ENCODE measurements at places on chromosomes 11 and 22. TPM values are rescaled to one million over a fixed set of nuclear protein-coding genes. Genes with fewer than 3 reads are reported as not detected.
A peak's percentile ranks its signal among the peaks of the same experiment; 100 is the strongest.

MGAT3 gene
- 0.11 TPM for total RNA-seq

HPS5 gene
- total RNA-seq: 33.3 TPM

RASL10A gene
- total RNA-seq: 0.52 TPM

RBX1 gene
- 103 TPM for total RNA-seq

C11orf97 gene
- total RNA-seq: not detected

DNA sequence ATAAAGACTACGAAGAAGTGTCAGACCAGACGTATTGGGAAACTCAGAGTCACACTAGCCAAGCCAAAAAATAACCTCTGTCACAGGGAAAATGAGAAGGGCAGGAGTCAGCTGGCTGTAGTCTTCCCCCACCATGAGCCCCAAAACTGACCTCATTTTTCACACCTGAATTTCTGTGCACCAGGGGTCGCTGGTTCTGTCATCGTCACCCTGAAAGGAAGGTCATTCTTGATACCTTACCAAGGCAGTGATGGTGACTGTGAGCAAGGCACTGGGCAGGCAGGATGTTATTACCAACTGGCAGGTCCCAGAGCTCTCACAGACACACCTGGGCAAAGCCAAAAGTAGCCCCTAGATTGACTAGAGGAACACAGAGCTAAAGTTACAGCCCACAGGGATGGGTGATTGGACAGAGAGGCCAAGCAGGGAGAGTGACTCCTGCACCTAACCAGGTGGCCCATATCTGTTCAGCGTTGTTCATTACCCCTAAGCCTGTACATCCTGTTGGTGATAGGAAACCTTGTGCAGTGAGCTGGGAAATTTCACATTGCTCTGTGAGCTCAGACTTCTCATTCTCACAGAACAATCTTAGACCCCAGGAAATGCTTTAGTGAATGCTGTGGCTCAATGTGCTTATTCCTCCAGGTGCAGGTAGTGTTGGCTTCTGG lies 32.3 kb upstream of the OR56A1 start:
- no peaks in the 10 kb centered on the region for H3K4me1 ChIP-seq
- no peak for DNase-seq
- H3K36me3 ChIP-seq: no peaks in the 10 kb centered on the region
- no peak overlapping the region for H3K27ac ChIP-seq
- H3K27me3 ChIP-seq: peaks cover 7% of the 10 kb centered on the region
- no peak overlapping the region for H3K4me3 ChIP-seq

DNA sequence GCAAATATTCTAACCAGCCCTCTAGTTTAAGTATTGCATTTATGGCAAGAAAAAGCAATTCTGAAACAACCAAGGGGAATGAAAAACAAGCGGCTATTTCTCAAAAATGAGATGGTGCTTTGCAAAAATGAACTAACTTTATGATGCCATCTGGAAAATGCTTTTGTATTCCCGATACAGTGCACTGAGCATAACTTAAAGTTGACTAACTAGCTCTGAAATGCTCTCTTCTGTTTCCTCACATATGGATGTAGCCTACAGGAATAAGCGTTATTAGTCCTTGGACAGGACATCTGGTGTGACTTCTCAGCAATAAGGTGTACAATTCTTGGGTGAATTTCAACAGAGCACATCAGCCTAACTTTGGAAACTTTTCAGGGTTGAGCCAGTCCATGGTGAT lies 228.2 kb upstream of the DDI1 start:
- H3K36me3 ChIP-seq: no peaks in the 10 kb centered on the region
- H3K27ac ChIP-seq: no peak overlapping the region
- no peaks in the 10 kb centered on the region for H3K27me3 ChIP-seq
- H3K4me3 ChIP-seq: no peak overlapping the region

DNA sequence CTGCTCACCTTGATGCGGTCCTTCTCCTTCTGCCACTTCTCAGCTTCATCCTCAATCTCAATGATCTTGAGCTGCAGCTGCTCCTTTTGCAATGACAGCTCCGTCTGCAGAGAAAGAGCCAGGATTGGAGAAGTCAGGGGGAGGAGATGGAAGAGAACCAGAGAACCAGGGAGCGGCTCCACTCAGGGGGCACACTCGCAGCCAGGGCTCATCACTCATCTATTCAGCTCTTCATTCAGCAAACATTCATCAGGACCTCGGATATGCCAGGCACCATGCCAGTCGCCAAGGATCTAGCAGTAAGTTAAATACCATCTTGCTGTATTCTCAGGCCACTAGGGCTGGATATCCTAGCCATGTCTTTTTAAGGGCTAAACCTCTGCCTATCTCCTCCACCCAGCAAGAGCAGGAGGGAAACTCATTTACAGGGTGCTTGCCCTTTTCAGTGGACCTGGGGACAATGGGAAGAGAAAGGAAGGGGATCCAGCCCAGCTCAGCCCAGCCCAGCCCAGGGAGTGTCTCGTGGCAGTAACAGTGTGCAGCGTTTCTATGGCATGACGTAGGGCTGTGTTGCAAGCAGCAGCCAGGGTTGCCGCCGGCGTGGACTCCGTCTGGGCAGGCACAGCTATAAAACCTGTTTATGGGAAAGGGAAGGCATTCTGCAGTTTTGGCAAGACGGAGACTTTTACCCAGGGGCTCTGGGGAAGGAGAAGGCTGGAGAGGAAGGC lies 9.4 kb downstream of the TRIM29 start:
- no peaks in the 10 kb centered on the region for H3K4me1 ChIP-seq
- H3K27me3 ChIP-seq: peaks cover 2% of the 10 kb centered on the region
- no peak for DNase-seq
- no peaks in the 10 kb centered on the region for H3K36me3 ChIP-seq
- H3K27ac ChIP-seq: no peak overlapping the region

DNA sequence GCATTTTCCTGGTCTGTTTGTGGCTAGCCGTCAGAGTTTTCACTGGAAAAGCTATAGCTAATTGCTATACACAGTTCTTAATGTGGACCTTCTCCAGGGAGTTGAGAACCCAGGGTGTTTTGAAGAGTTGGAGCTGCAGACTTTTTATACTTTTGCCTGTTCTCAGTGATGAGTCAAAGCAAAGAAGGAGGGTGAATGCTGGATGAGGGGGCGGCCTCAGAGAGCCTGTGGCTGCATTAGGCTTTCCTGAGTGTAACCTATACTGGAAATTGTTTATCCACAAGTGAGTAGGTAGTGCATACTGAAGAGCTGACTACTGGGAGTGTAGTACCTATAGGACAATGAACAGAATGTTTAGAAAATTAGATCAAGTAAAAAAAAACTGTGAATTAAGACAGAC lies 79.7 kb upstream of the HORMAD2 start:
- H3K36me3 ChIP-seq: peaks cover 16% of the 10 kb centered on the region
- H3K27ac ChIP-seq: no peak overlapping the region
- no peak overlapping the region for H3K4me3 ChIP-seq
- no peaks in the 10 kb centered on the region for H3K27me3 ChIP-seq
- peaks cover 9% of the 10 kb centered on the region for H3K4me1 ChIP-seq

DNA sequence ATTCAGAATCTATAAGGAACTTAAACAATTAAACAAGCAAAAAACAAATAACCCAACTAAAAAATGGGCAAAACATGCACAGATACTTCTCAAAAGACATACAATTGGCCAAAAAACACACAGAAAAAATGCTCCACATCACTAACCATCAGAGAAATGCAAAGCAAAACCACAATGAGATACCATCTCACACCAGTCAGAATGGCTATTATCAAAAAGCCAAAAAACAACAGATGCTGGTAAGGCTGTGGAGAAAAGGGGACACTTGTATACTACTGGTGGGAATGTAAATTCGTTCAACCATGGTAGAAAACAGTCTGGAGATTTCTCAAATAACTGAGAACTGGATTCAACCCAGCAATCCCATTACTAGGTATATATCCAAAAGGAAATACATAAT lies 24.8 kb downstream of the ENTHD1 start:
- H3K4me3 ChIP-seq: no peak overlapping the region
- H3K27ac ChIP-seq: no peak overlapping the region
- no peak for DNase-seq
- peaks cover 16% of the 10 kb centered on the region for H3K4me1 ChIP-seq
- H3K27me3 ChIP-seq: peaks cover 18% of the 10 kb centered on the region
- no peaks in the 10 kb centered on the region for H3K36me3 ChIP-seq

DNA sequence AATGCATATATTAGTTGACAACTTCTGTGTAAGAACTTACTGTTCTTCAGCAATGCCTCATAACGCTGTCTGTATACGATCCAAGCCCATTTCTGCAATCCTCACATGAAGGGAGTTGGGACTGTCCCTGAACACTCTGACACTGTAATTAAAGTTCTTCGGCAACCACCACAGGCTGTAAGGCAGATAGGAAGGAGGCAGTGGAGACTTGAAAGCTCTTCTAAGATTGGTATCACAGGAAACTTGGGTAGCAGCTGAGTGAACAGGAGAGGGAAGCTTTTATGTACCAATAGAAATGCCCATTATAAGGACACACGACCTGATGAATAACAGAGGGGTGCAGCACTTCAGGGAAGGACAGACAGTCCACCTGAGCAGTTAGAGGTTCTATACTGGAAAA lies 12.0 kb upstream of the GAB2 start:
- H3K4me1 ChIP-seq: peaks cover 64% of the 10 kb centered on the region
- H3K27me3 ChIP-seq: no peaks in the 10 kb centered on the region
- peak overlapping the region; percentile 32 for H3K4me3 ChIP-seq
- peak overlapping the region; percentile 79 for H3K27ac ChIP-seq
- no peak for DNase-seq

- peak overlapping the region; percentile 69 for H3K4me3 ChIP-seq
- peaks cover 5% of the 10 kb centered on the region for H3K4me1 ChIP-seq
- peaks cover 9% of the 10 kb centered on the region for H3K27me3 ChIP-seq
- no peaks in the 10 kb centered on the region for H3K36me3 ChIP-seq
- H3K27ac ChIP-seq: no peak overlapping the region
These were observed 1.0 kb upstream of the MAPK12 start for GRCh38 chr22:50262460-50262911.

- no peaks in the 10 kb centered on the region for H3K27me3 ChIP-seq
- no peak for DNase-seq
These were observed 7.7 kb downstream of the BLID start for GRCh38 chr11:122108192-122108799.

- peaks cover 39% of the 10 kb centered on the region for H3K4me1 ChIP-seq
- peaks cover 12% of the 10 kb centered on the region for H3K27me3 ChIP-seq
- peak overlapping the region; percentile 87 for H3K4me3 ChIP-seq
- H3K36me3 ChIP-seq: peaks cover 43% of the 10 kb centered on the region
These were observed 1.6 kb downstream of the CD59 start for GRCh38 chr11:33734441-33735270.

DNA sequence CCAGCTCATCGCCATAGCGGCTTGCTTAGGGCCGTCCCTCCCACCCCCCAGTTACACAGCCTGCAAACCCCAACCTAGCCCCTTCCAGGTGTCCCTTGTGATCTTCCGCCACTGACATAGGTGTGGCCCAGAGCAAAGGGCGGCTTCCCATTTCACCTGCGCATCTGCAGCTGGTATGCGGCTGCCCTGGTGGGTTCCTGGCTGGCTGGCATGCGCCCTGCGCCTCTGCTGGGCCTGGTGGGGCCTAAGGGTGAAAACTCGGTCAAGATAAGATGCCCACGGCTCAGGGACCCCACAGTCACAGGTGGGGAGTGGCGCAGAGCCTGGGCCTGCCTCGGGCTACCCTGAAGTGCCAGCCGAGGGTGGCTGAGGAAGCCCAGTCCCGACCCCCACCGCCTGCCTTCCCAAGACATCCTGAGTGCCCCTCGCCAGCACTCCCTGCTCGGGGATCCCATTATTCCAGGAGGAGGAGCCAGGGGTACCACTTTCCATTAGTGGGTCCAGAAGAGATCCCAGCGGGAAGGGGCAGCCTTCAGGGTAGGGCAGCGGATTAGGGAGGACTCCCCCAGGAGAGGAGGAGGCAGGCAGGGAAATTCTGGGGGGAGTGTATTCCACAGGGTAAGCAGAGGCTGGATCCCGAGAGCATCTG lies 36.9 kb upstream of the KCNQ1OT1 start:
- H3K27ac ChIP-seq: no peak overlapping the region
- H3K27me3 ChIP-seq: no peaks in the 10 kb centered on the region
- no peaks in the 10 kb centered on the region for H3K4me1 ChIP-seq
- no peaks in the 10 kb centered on the region for H3K36me3 ChIP-seq
- DNase-seq: no peak
- no peak overlapping the region for H3K4me3 ChIP-seq

DNA sequence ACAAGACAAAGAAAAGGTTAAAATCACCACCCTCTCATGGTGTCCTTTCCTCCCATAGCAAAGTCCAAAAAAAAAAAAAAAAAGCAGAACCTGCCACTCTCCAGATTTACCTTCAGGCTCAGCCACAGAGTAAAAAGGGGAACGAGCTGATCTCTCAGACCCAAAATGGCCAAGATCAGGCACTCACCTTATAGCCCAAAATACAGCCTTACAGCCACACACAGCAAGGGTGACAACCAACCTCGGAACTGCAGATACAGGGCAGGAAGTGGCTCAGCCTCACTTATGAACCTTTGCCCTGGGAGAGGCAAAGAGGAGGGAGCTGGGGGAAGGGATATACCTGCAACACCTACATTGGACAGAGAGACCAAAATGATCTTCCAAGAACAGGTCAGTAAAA lies 4.5 kb downstream of the FHIP1B start:
- peaks cover 43% of the 10 kb centered on the region for H3K4me1 ChIP-seq
- peaks cover 7% of the 10 kb centered on the region for H3K36me3 ChIP-seq
- no peaks in the 10 kb centered on the region for H3K27me3 ChIP-seq
- DNase-seq: no peak

DNA sequence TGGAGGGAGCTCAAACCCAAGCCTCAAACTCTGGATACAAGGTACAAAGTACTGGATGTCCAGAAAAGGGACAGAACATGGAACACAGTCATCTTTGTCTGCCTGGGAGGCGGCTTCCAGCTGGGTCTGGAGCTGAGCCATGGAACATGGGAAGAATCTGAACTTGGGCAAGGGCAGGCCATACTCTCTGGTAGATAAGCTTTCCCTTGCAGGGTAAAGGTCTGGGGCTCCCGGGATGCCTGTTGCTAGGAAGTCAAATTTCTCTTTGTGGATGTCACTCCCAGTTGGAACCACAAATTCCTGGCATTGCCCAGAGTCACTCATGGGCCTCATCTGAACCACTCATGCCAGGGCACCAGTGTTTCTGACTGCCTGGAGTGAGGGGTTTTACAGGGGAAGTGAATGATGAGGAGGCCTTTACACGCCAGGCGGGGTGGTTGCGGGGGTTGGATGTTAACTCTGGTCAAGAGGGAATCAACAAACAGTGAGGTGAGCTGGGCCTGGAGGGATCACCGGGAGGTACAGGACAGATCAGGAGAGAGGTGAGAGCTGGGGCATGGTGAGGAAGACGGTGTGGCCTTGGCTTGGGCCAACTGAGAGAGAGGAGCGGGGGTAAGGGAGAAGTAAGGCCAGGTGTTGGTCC lies 5.7 kb downstream of the FTH1 start:
- peaks cover 28% of the 10 kb centered on the region for H3K4me1 ChIP-seq
- H3K4me3 ChIP-seq: no peak overlapping the region
- DNase-seq: no peak

DNA sequence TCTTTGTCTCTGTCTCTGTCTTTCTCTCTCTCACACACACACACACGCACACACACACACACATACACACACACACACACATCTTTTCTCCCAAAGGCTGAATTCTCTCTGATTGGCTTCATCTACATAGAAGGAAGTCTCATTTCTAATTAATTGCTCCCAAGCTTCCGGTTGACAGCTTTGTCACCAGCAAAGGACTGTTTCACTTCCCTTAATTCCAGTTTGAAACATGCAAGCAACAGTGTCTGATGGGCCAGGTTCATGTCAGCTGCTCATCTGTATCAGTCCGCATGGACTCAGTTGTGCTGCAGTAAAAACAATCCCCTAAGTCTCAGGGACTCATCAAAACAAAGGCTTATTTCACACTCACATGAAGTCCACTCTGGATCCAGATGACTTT lies 16.2 kb upstream of the PVALB start:
- H3K36me3 ChIP-seq: no peaks in the 10 kb centered on the region
- peaks cover 7% of the 10 kb centered on the region for H3K4me1 ChIP-seq
- DNase-seq: no peak
- H3K27me3 ChIP-seq: peaks cover 29% of the 10 kb centered on the region
- H3K27ac ChIP-seq: no peak overlapping the region
